Forelimb muscle (tissue), 1 donor: ENCODE measurements at places on chromosomes 3 and 15. TPM values are rescaled to one million over a fixed set of nuclear protein-coding genes. Genes with fewer than 3 reads are reported as not detected.

The ITIH3 gene
- polyA plus RNA-seq = 1.2 TPM

The KIF23 gene
- polyA plus RNA-seq = 14.2 TPM

The SAMD7 gene
- not detected for polyA plus RNA-seq

The SEMA5B gene
- polyA plus RNA-seq = 22.3 TPM

The NCK1 gene
- polyA plus RNA-seq = 29.4 TPM

The IL20RB gene
- polyA plus RNA-seq = 1.3 TPM

The CGNL1 gene
- 8.3 TPM for polyA plus RNA-seq

The TMEM207 gene
- not detected for polyA plus RNA-seq

The SPTBN5 gene
- polyA plus RNA-seq = 1.9 TPM

The BOC gene
- 44.4 TPM for polyA plus RNA-seq

The LTK gene
- 12.9 TPM for polyA plus RNA-seq

The SLC27A2 gene
- 0.09 TPM for polyA plus RNA-seq

The ELL3 gene
- polyA plus RNA-seq = 1.8 TPM

The GNAT1 gene
- not detected for polyA plus RNA-seq

The EIF1B gene
- polyA plus RNA-seq = 58.5 TPM

The SUMF1 gene
- polyA plus RNA-seq = 10.9 TPM

The CDHR4 gene
- 0.25 TPM for polyA plus RNA-seq

The POTEB2 gene
- polyA plus RNA-seq = not detected

The LRRIQ4 gene
- 0.13 TPM for polyA plus RNA-seq

The PDCD7 gene
- 19.5 TPM for polyA plus RNA-seq

The OR4F15 gene
- 0.09 TPM for polyA plus RNA-seq

The DAZL gene
- not detected for polyA plus RNA-seq

The NTRK3 gene
- 2.6 TPM for polyA plus RNA-seq

The MUC13 gene
- not detected for polyA plus RNA-seq

The EXD1 gene
- polyA plus RNA-seq = 0.06 TPM

The LYZL4 gene
- not detected for polyA plus RNA-seq

The IL17RD gene
- 22.1 TPM for polyA plus RNA-seq
